Fibroblast of mammary gland (primary cell): ENCODE measurements at places on chromosomes 1 and 21.

GRCh38 chr1:53145051-53145600, 2.7 kb upstream of the SLC1A7 start:
- DNase-seq: no peak

DNA sequence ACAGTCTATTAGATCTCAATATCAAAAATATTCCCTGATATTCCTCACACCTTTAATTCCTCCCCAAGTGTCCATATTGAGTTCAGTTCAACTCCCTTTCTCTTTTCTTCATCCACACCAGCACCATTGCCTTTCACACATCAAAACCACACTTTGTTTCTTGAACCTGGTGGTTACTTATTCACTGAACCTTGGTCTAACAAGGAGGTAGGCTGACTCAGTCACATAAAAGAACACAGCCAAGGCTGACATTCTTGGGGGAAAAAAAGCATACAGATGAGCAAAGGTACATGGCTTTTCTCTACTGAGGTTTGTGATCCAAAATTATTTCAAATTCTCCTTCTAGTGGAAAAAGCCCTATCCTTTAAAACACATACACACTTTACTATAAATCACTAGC, 131.7 kb upstream of the USH2A start:
- DNase-seq: no peak

- no peak for DNase-seq
Observed at GRCh38 chr1:169525391-169525790, 39.6 kb upstream of the SLC19A2 start.

DNA sequence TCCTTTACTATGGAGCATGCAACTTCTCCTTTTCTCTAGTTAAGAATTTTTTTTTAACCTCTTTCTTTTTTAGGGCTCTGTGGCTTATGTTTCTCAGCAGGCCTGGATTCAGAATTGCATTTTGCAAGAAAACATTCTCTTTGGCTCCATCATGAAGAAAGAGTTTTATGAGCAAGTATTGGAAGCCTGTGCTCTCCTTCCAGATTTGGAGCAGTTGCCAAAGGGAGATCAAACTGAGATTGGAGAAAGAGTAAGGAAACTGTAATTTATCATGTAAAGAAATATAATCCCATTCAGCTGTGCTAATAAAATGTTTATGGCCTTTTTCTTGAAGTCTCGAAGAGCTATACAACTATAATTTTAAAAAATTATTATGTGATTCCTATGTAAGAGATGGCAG, 70.1 kb downstream of the HSPA13 start:
- DNase-seq: no peak

GRCh38 chr1:223730479-223731132, 18.3 kb downstream of the CAPN2 start:
- peak; percentile 61 for DNase-seq

- DNase-seq: no peak
Observed at GRCh38 chr1:203286161-203286984, 18.9 kb upstream of the BTG2 start.
